ENCODE measurements at places on chromosomes 12 and 14. TPM values are rescaled to one million over a fixed set of nuclear protein-coding genes. Genes with fewer than 3 reads are reported as not detected.
A peak's percentile ranks its signal among the peaks of the same experiment; 100 is the strongest.

- peak overlapping the region; percentile 89 for H3K27ac ChIP-seq
- no peaks in the 10 kb centered on the region for H3K27me3 ChIP-seq
- DNase-seq, result peak; percentile 7
- H3K36me3 ChIP-seq, result no peaks in the 10 kb centered on the region
- H3K4me3 ChIP-seq, result peak overlapping the region; percentile 96
Observed at GRCh38 chr12:53625373-53625945, 723 bp downstream of the ATF7 start.

The FOXN4 gene
- total RNA-seq, result not detected

- H3K36me3 ChIP-seq, result peaks cover 6% of the 10 kb centered on the region
- DNase-seq, result peak; percentile 47
- H3K4me3 ChIP-seq, result no peak overlapping the region
- peaks cover 28% of the 10 kb centered on the region for H3K4me1 ChIP-seq
- H3K27me3 ChIP-seq, result no peaks in the 10 kb centered on the region
Observed at GRCh38 chr12:69056743-69057515, 124.0 kb upstream of the CPM start.

DNA sequence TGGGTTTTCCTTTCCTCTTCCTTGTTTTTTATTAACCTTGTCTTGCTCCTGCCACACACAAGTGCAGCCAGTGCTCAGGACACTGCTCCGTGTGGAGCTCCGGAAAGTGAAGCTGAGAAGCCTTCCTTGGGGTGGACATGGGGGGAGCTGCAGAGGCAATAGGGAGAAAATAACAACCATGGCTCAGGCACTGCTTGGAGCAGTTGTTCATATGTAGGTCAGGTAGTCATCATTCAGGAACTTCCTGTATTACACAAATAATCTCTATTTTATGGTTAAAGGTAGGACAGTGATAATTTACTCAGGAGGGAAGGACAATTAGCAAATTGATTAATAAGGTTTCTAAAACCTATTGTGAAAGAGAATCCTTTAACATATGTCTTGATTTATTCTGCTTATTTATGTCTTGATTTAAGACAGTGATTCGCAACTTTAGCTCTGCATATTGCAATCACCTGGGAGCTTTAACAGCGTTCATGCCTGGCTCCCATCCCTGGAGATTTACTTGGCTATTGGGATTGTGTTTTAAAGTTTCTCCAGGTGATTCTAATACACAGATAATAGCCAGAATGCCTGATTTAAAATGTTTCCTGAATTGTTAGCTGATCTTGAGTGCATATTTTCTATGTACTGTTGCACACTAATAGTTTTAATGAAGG is 92.1 kb downstream of the ETV6 start:
- no peaks in the 10 kb centered on the region for H3K36me3 ChIP-seq
- H3K27me3 ChIP-seq, result no peaks in the 10 kb centered on the region
- H3K4me3 ChIP-seq, result no peak overlapping the region
- H3K4me1 ChIP-seq, result peaks cover 24% of the 10 kb centered on the region

The SCN8A gene
- total RNA-seq, result 2.1 TPM

The SLC7A7 gene
- 0.61 TPM for total RNA-seq

DNA sequence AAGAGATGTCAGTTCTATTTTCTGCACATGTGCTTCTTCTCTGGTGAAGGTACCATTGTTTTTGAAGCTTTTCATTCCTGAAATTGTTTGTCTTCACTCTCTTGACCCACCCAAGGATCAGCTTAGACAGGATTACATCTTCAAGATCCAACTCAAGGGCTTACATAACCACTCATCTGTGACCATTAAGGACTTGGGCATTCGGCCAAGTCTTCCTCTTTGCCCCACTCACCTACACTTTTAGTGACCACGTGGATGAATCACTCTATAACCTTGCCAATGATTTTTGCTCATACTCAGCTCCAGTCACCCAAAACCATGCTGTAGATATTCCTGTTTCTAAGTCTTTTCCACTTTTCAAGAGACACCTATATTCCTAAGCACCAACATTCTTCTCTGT is 36.5 kb upstream of the SSTR1 start:
- no peak overlapping the region for H3K4me3 ChIP-seq
- no peaks in the 10 kb centered on the region for H3K36me3 ChIP-seq

DNA sequence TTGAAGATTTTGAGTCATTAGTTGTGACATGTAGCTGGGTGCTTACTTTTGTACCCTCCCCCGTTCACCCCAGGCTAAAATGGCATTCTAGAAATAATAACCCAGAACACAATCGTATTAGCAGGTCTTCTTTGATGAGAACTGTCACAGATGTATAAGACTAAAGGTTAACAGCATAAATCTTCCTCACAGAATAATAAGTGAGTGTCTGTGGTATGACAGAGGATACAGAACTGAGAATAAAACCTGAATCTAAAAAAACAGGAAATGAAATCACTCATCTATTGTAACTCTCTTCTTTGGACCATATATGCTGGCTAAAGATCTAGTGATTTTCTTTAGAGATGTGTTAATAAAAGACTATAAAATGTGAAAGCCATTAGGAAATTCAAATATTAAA is 746.6 kb downstream of the LRFN5 start:
- H3K36me3 ChIP-seq, result no peaks in the 10 kb centered on the region
- H3K27me3 ChIP-seq, result no peaks in the 10 kb centered on the region
- H3K27ac ChIP-seq, result no peak overlapping the region
- H3K4me3 ChIP-seq, result no peak overlapping the region
- H3K4me1 ChIP-seq, result peaks cover 5% of the 10 kb centered on the region
- no peak for DNase-seq

DNA sequence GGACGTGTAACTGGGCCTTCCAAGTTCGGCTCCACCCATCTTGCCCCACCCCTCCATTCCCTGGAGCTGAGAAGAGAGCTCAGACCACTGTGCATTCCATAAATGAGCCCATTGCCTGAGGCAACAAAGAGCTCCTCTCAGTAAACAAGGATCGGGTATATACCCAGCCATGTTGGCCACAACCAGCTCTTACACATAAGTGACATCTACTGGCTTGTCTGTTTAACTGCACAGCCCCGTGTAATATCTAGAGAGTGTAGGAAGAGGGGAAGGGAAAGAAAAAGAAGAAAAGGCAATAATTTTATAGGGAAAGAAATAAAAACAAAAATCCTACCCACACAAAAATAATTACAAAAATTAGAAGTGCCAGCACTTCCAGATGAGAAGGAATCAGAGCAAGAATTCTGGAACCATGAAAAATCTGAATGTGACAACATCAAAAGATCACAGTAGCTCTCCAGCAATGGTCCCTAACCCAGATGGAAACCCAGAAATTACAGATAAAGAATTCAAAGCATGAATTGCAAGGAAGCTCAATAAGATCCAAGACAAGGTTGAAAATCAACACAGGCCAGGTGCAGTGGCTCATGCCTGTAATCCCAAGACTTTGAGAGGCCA is 308.1 kb downstream of the RPAP3 start:
- H3K27ac ChIP-seq, result no peak overlapping the region
- DNase-seq, result peak; percentile 77
- no peaks in the 10 kb centered on the region for H3K36me3 ChIP-seq
- no peak overlapping the region for H3K4me3 ChIP-seq
- H3K27me3 ChIP-seq, result no peaks in the 10 kb centered on the region
- no peaks in the 10 kb centered on the region for H3K4me1 ChIP-seq

- peaks cover 75% of the 10 kb centered on the region for H3K36me3 ChIP-seq
- no peaks in the 10 kb centered on the region for H3K27me3 ChIP-seq
- H3K4me3 ChIP-seq, result no peak overlapping the region
Observed at GRCh38 chr12:105158876-105159275, 51.3 kb downstream of the WASHC4 start.

The B4GALNT3 gene
- total RNA-seq, result 0.76 TPM

DNA sequence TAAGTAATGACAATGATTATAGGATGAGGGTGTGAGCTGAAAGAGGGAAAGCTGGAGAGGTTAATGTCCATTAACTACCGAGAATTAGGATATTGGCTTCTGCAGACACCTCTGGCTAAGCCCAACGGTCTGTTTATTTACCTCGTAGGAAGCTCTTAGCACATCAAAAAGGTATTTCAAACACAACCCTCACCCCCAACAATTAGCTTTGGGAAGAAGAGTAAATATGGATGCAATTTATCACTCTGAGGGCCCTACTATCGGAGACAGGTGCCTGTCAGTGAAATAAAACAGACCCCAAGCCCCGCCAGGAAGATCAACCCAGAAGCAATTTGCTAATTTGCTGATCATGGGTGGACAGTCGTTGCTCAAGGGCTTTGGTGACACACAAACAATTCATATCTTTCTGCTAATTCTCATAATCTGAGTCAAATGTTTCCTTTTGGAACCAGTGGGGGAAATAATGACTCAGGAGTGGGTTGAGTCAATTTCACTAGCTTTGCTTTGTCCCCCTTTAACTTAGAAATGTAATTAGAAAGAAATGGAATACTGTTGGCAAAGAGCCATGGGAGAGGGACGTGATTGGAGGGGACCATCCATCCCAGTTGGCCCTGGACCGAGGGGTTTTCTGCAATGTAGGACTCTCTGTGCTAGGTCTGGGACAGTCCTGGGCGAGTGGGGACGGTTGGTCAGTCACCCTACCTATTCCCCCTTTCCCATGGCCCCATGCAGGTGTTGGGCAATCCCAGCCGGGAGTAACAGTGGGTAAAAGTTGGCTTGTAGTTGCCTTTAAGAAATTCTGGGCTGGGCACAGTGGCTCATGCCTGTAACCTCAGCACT is 99.1 kb upstream of the MED13L start:
- H3K27ac ChIP-seq, result no peak overlapping the region
- peaks cover 21% of the 10 kb centered on the region for H3K4me1 ChIP-seq
- no peaks in the 10 kb centered on the region for H3K36me3 ChIP-seq
- DNase-seq, result peak; percentile 85

DNA sequence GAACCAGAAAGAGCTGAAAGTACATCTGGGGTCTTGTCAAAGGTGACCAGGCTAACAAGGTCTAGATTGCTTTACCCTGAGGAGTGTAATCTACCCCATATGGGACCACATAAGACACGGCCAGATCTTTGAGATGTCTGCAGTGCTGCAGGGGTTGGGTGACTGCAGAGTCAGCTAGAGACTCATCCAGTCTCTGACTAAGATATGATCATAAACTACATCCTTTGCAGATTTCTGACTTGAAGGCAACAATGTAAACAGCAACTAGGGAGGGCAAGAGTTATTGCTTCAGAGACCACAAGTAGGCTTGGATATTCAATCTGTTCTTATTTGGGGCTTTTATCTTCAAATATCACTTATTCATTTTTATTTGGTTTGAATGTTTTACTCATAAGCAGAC is 1080.5 kb upstream of the FOXG1 start:
- no peak overlapping the region for H3K27ac ChIP-seq
- peaks cover 49% of the 10 kb centered on the region for H3K27me3 ChIP-seq
- H3K36me3 ChIP-seq, result no peaks in the 10 kb centered on the region
- DNase-seq, result no peak

GRCh38 chr12:68821357-68822188 is 13.6 kb downstream of the MDM2 start:
- peaks cover 19% of the 10 kb centered on the region for H3K4me1 ChIP-seq
- H3K36me3 ChIP-seq, result peaks cover 100% of the 10 kb centered on the region
- H3K4me3 ChIP-seq, result peak overlapping the region; percentile 33
- no peak overlapping the region for H3K27ac ChIP-seq
- H3K27me3 ChIP-seq, result no peaks in the 10 kb centered on the region

GRCh38 chr12:82805812-82806497 is 119.2 kb downstream of the TMTC2 start:
- no peak for DNase-seq
- peaks cover 6% of the 10 kb centered on the region for H3K4me1 ChIP-seq
- H3K27me3 ChIP-seq, result no peaks in the 10 kb centered on the region
- no peak overlapping the region for H3K4me3 ChIP-seq
- no peak overlapping the region for H3K27ac ChIP-seq
- H3K36me3 ChIP-seq, result no peaks in the 10 kb centered on the region

The KIAA0586 gene
- 19.6 TPM for total RNA-seq

GRCh38 chr12:116882742-116883141 is 1.5 kb upstream of the HRK start:
- no peak overlapping the region for H3K27ac ChIP-seq
- DNase-seq, result peak; percentile 66

- H3K27me3 ChIP-seq, result no peaks in the 10 kb centered on the region
- no peaks in the 10 kb centered on the region for H3K36me3 ChIP-seq
- no peak overlapping the region for H3K27ac ChIP-seq
- DNase-seq, result no peak
- no peak overlapping the region for H3K4me3 ChIP-seq
Observed at GRCh38 chr12:53115891-53116648, 12.8 kb downstream of the SOAT2 start.
